Endodermal cell (in vitro differentiated cells): ENCODE measurements at places on chromosomes 1 and 21. TPM values are rescaled to one million over a fixed set of nuclear protein-coding genes. Genes with fewer than 3 reads are reported as not detected.

Gene PRELP
- 0.43 and 0.66 TPM in 2 replicates for total RNA-seq

DNA sequence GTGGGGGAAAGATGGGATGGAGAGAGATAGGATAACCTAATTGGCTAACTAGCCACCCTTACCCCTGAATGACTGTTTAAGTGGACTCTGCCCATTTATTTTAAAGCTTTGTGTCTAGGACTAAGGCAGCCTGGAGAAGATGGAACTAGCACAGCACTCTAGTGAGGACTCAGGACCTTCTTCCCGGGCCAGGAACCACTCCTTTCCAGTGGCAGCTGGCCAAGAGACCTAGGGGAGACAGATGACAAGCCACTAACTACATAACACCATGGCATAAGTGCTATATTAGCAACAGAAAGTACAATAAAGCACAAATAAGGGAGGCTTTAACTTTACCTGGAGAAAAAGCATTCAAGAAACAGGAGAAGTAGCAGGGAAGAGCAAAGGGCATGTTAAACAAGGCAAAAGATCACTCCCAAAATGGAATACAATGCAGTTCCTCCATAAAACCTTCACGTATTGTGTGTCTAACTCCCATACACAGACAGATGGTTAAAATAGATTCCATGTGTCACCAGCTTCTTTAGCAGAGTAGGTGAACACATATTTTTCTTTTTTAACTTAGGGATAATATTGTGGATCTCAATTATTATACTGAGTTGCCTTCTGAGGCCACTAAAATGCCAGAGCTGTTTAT lies 20.6 kb downstream of the CLCA1 start:
- DNase-seq: no peak
- H3K4me3 ChIP-seq: no peak overlapping the region
- H3K27me3 ChIP-seq: no peaks in the 10 kb centered on the region
- H3K27ac ChIP-seq: no peak overlapping the region
- no peaks in the 10 kb centered on the region for H3K36me3 ChIP-seq
- H3K4me1 ChIP-seq: peaks cover 5% of the 10 kb centered on the region

Gene PLA2G2C
- not detected in 2 replicates for total RNA-seq

Gene MIS18A
- total RNA-seq: 21.2 to 48.3 TPM (median 44.1 TPM) in 3 replicates

Gene DPT
- total RNA-seq: not detected in 2 replicates

Gene NECTIN4
- not detected in 2 replicates for total RNA-seq

Gene CDCA8
- 27.7 and 29.6 TPM in 2 replicates for total RNA-seq

- H3K4me1 ChIP-seq: peaks cover 20% of the 10 kb centered on the region
- DNase-seq: no peak
- H3K27me3 ChIP-seq: no peaks in the 10 kb centered on the region
- H3K36me3 ChIP-seq: no peaks in the 10 kb centered on the region
- no peak overlapping the region for H3K4me3 ChIP-seq
Observed at GRCh38 chr1:157235307-157235706, 97.1 kb upstream of the ETV3 start.

Gene AQP10
- total RNA-seq: not detected in 2 replicates

Gene PRAMEF25
- not detected in 2 replicates for total RNA-seq

DNA sequence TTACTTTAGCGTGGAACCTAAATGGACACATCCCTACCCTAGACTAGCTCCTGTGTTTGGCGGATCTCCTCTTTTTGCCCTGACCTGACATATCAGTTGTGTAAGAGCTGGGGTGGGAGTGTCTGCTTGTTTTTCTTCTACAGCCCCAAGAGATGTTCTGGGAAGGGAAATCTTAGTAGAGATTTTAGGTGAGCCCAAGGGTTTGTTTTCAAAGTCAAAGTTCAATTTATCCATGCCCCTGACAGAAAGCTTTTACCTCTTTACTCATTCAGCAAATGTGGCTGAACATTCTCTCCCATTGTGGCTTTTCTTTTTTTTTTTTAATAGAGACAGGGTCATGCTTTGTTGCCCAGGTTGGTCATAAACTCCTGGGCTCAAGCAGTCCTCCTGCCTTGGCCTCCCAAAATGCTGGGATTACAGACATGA lies 7.3 kb upstream of the TARS2 start:
- H3K27ac ChIP-seq: no peak overlapping the region
- no peak overlapping the region for H3K4me3 ChIP-seq
- no peaks in the 10 kb centered on the region for H3K4me1 ChIP-seq
- H3K27me3 ChIP-seq: peaks cover 6% of the 10 kb centered on the region

Gene SLC5A3
- 20.2 to 42.5 TPM (median 41.9 TPM) in 3 replicates for total RNA-seq

DNA sequence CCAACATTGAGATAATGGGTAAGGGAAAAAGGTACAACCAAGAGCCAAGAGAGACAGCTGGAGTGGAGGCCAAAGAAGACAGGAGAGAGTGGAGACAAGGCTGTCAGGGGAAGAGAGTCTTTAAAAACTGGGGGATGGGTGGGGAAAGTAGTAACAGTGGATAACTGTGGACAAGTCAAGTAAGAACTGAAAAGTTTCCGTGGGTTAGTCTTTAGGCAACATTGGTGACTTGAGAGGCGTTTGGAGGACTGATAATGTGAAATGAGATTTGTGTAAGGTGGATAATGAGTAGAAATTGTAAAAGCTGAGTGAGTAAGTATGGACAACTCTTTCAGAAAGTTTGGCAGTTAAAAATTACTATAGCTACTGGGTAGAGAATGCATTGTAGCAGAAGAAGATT lies 10.4 kb downstream of the PPP2R5A start:
- no peak for DNase-seq
- no peak overlapping the region for H3K4me3 ChIP-seq
- no peaks in the 10 kb centered on the region for H3K36me3 ChIP-seq
- H3K27me3 ChIP-seq: no peaks in the 10 kb centered on the region
- H3K4me1 ChIP-seq: peaks cover 4% of the 10 kb centered on the region
- H3K27ac ChIP-seq: no peak overlapping the region

DNA sequence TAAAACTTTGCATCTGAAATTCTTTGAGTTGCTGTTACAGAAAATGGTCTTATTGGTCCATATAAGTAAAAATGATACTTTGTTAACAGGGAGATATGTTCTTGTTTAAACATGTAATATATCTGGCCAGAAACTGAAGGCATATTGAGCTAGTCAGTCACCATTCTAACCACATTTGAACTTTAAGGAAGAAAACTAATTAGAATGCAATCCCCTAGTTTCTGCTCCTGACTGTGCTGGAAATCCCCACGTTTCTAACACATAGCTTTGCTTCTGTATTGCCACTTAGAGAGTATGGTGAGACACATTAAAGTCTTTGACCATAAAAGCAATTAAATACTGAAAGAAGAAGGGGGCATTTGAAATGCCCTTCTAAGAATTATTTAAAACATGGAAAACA lies 32.1 kb upstream of the HIVEP3 start:
- no peak for DNase-seq
- H3K27ac ChIP-seq: no peak overlapping the region
- H3K27me3 ChIP-seq: peaks cover 3% of the 10 kb centered on the region
- no peak overlapping the region for H3K4me3 ChIP-seq

GRCh38 chr1:161033751-161034150 lies 5.0 kb downstream of the TSTD1 start:
- no peaks in the 10 kb centered on the region for H3K36me3 ChIP-seq
- no peak overlapping the region for H3K4me3 ChIP-seq
- no peak for DNase-seq
- H3K27me3 ChIP-seq: no peaks in the 10 kb centered on the region
- H3K27ac ChIP-seq: no peak overlapping the region

DNA sequence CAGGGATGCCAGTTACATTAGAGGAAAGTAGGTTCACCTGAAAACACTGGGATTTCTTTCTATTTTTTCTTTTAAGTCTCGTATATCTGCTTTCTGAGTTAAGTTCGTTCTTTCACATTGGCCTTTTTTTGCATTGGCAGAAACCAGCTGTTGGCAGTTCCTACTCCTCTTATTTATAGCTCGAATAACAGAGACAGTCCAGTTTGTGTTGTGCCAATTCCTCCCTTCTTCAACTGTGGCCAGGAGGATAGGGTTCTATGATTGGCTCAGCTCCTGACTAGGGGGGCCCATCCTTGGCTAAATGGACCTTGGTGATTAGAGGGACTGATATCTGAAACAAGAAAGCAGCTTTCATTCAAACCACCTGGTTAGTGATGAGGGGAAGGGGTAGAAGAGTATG lies 115.8 kb downstream of the RPS6KC1 start:
- no peaks in the 10 kb centered on the region for H3K36me3 ChIP-seq
- no peaks in the 10 kb centered on the region for H3K27me3 ChIP-seq
- DNase-seq: no peak
- no peaks in the 10 kb centered on the region for H3K4me1 ChIP-seq
- no peak overlapping the region for H3K27ac ChIP-seq

Gene SGIP1
- total RNA-seq: 7.5 and 9.4 TPM in 2 replicates

DNA sequence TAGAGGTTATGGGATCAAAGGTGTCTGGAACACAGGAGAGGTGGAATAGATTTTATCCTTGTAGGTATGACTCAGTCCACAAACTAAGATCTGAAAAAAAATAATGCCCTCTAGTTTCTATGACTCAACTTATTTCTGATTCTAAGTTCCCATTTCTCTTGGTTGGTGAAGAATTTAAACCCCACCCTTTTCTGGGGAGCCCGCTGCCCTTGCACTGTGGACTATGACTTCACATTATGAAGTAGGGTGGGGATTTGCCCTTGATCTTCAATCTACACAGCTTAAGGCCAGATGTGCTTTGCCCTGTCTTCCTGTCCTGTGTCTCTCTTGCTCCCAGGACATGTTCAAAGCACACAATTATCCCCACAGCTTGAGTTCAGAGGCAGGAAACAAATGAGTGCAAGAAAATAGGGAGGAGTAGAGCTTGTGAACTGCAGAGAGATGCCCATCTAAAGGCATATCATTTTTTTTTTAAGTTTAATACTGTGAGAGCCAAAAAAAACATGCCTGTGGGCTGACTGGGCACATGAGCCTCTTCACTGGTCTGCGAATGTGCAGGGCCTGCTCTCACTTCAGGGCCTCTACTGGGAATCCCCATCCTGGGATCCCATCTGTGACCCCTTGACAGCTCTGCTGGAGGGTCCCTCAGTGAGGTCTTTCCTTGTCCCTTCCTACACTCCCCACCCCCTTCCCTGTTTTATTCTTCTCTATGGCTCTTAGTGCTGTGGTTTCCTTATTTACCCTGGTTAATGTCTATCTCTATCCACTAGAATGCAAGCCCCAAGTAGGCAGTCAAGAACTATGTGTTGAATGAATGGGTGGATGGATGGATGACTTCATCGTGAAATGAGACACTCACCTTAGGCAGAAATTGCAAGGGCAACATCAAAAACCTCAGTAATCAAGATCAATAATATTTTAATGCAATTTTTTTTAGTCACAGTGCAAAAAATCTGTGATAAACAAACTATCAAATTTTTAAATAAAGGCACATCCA lies 61.5 kb downstream of the CD58 start:
- H3K36me3 ChIP-seq: no peaks in the 10 kb centered on the region
- no peak overlapping the region for H3K4me3 ChIP-seq
- DNase-seq: no peak
- H3K27ac ChIP-seq: no peak overlapping the region

GRCh38 chr1:155531624-155532023 lies 31.0 kb downstream of the ASH1L start:
- no peaks in the 10 kb centered on the region for H3K4me1 ChIP-seq
- H3K36me3 ChIP-seq: no peaks in the 10 kb centered on the region
- DNase-seq: no peak
- no peaks in the 10 kb centered on the region for H3K27me3 ChIP-seq
- no peak overlapping the region for H3K4me3 ChIP-seq
- no peak overlapping the region for H3K27ac ChIP-seq

DNA sequence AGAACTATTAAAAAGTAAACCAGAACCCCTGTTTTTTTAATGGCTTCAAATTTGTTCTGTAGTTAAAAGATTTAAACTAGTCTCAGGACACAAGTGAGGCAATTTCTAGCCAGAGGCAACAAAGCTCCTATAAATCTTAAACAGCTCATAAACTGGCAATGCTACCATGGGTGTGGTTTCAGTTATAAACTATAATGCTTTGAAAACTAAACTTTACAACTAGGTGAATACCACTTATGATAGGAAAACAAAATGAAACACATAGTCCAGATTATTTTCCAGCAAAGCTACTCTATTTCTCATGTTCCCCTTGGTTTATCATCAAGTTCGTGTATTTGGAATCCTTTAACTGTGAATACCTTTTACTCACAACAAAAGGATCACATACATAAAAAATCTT lies 282.5 kb downstream of the VAV3 start:
- H3K4me1 ChIP-seq: peaks cover 13% of the 10 kb centered on the region
- H3K27ac ChIP-seq: no peak overlapping the region
- H3K27me3 ChIP-seq: no peaks in the 10 kb centered on the region
- H3K36me3 ChIP-seq: no peaks in the 10 kb centered on the region

DNA sequence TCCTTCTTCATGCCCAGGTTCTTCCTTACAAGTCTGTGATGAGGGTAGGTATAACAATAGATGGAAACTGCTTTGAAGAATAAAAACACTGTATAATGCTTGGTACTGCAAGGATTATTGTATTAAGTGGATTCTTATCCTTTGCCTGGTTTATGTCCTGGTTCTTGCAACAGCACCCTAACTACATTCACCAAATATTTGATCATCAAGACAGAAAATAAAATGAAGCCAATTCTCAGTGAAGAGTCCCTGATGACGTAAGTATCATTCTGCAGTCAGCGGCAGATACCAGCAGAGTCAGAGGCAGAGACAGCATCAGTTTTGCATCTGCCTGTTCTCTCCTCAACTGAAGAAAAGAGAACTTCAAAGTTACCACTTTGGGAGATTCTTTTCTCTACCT lies 19.7 kb downstream of the ARHGEF11 start:
- DNase-seq: no peak
- peaks cover 24% of the 10 kb centered on the region for H3K36me3 ChIP-seq
- H3K27ac ChIP-seq: no peak overlapping the region
- no peaks in the 10 kb centered on the region for H3K27me3 ChIP-seq
- H3K4me3 ChIP-seq: no peak overlapping the region

- no peaks in the 10 kb centered on the region for H3K27me3 ChIP-seq
- no peak overlapping the region for H3K4me3 ChIP-seq
- no peak for DNase-seq
- H3K4me1 ChIP-seq: peaks cover 3% of the 10 kb centered on the region
- no peak overlapping the region for H3K27ac ChIP-seq
- H3K36me3 ChIP-seq: no peaks in the 10 kb centered on the region
Observed at GRCh38 chr21:27464648-27465047, 497.8 kb upstream of the ADAMTS5 start.

DNA sequence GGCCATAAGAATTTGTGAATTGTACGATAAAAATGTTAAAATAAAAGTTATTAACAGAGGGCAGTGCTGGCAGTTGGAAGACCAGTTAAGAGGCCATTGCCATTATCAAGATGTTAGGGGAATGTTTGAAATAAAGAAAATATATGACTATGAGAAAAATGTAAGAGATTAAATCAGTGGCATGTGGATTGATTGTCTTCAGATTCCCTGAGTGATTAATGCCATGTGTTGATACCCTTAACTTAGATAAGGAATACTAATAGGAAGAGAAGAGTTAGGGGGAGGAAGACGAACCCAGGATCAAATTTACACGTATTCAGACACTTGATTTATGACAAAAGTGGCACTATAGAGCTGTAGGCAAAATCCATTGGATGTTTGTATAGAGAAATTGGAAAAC lies 155.8 kb downstream of the PIK3R3 start:
- H3K4me3 ChIP-seq: no peak overlapping the region
- H3K27ac ChIP-seq: no peak overlapping the region
- no peaks in the 10 kb centered on the region for H3K27me3 ChIP-seq
- DNase-seq: no peak
